ENCODE measurements at places on chromosomes 12 and 14.

DNA sequence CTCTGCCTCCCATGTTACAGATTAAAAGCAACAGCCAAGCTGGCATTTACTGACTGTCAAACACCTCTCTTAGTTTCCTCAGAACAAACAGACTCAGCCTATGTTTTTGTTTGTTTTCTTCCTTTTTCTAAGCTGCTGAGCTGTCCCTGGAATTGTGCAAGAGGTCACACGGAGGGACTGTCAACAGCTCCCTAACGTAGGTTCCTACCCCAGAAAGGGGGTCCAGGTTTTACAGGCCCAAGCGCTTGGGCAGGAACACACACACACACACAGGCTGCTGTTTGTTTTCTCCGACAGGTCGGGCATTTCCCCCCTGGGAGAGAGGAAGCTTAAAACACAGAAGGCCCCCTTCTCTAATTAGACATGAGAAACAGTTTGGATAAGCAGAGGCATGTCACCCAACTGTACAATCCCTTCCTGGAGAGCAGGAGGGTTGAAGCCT, 739.6 kb upstream of the TBX3 start:
- no peak for DNase-seq

DNA sequence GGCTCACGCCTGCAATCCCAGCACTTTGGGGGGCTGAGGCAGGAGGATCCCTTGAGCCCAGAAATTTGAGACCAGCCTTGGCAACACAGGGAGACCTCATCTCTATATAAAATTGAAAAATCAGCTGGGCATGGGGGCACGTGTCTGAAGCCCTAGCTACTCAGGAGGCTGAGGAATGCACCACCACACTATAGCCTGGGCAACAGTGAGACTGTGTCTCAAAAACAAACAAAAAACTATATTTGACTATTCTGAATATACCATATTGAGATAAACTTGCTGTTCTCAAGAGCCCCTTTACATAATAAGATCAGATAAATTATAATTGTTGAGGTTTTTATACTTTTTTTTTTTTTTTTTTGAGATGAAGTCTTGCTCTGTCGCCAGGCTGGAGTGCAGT, 44.9 kb upstream of the SRP54 start:
- DNase-seq: no peak

DNA sequence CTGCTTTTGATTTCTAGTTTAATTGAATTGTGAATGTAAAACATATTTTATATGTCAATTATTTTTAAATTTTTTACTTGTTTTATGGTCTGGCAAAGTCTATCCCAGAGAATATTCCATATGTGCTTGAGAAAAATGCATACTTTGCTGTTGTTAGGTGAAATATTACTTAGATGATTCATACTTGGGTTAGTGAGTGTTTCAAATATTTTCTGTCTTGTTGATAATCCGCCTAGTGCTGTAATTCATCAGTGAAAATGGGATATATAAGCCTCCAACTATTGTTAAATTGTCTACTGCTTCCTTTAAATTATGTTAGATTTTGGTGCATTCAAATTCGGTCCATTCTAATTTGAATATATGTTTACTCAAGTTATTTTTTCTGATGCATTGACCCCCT, 395.5 kb downstream of the LRFN5 start:
- DNase-seq: no peak

DNA sequence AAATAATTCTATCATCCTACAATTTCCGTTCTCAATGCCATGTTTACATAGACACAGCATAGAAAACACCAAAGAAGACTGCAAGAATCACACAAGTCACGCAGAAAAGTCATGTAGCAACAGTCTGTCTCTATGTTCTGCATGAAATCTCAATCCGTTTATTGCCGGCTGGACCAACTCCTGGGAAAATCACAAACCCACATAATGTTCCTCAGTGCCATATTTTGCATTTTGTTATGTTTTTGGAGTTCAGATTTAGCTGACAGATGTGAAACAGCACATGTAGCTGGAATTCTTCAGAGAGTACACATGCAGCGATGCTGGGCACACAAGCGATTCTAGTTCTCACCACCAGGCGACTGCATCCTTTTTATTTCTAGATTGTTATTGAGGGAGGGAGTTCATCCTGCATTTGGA, 193.1 kb downstream of the APAF1 start:
- DNase-seq: no peak

GRCh38 chr12:111434680-111435338, 29.1 kb downstream of the SH2B3 start:
- DNase-seq: no peak

Measured in HFF-Myc (cell line).